Spinal cord (tissue), 10 donors: ENCODE measurements at places on chromosomes 11 and 22. TPM values are rescaled to one million over a fixed set of nuclear protein-coding genes. Genes with fewer than 3 reads are reported as not detected.

The IL17REL gene
- 0.96 TPM for polyA plus RNA-seq

The UBQLN3 gene
- polyA plus RNA-seq, result not detected

- DNase-seq, result no peak
Measured at GRCh38 chr11:7546324-7546791, 32.6 kb downstream of the PPFIBP2 start.

- no peak for DNase-seq
Measured at GRCh38 chr11:67421430-67422031, 6.1 kb downstream of the CARNS1 start.

- DNase-seq, result no peak
Measured at GRCh38 chr22:42887523-42888507, 30.7 kb upstream of the ARFGAP3 start.
